Endodermal cell (in vitro differentiated cells): ENCODE measurements at places on chromosomes 5 and 9.

GRCh38 chr9:82024908-82025307, 36.3 kb downstream of the SPATA31D1 start:
- no peak for DNase-seq

- DNase-seq = peak; percentile 94
Observed at GRCh38 chr9:129208207-129209032, 30.4 kb upstream of the IER5L start.

DNA sequence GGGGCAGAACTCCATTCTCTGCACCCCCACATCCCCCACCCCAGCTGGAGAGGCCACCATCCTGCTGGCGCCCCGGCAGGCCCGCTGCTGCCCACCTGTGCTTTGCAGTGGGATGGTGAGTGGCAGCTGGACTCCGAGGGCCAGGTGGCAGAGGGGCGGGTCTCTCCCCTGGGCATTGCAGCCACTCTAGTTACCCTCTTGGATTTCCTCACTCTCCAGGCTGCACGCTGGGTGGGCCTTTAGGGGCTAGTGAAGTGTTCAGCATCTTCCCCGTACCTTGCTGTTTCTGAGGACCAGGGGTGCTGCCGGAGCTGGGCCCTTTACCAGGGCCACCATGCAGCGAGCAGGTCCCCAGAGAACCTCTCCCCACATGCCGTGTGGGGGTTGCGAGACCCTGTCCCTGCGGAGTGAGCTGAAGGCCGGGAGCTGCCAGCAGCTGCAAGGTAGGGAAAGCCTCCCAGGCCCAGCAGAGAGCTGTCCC, 88.4 kb upstream of the SH3PXD2B start:
- DNase-seq = peak; percentile 36

- no peak for DNase-seq
Observed at GRCh38 chr9:18261181-18261580, 212.8 kb upstream of the ADAMTSL1 start.

DNA sequence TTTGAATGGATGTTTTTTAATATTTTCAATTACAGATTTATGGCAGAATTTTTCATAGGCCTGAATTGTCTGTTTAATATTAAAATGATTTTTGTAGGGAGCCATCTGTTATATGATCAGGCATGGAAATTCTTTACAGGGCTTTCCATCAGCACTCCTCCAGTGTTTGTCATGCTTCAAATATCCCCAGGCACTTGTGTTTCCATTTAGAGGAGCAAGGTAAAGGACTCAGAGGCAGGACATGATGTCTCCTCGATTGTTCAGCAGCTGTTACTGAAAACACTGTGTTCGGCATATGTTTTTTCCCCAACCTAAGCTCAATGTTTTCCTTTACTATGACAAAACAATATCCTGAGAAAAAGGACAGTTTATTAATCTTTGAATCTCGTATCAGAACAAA, 172.3 kb upstream of the RFX3 start:
- no peak for DNase-seq

- no peak for DNase-seq
Observed at GRCh38 chr5:154642499-154643245, 112.5 kb upstream of the LARP1 start.

- no peak for DNase-seq
Observed at GRCh38 chr9:22265534-22265933, 181.1 kb upstream of the DMRTA1 start.

- no peak for DNase-seq
Observed at GRCh38 chr5:74429495-74429894, 211.0 kb downstream of the ENC1 start.
